ENCODE measurements at places on chromosomes 7 and 10.

GRCh38 chr10:122062831-122063674, 74.1 kb downstream of the TACC2 start:
- DNase-seq, result no peak

DNA sequence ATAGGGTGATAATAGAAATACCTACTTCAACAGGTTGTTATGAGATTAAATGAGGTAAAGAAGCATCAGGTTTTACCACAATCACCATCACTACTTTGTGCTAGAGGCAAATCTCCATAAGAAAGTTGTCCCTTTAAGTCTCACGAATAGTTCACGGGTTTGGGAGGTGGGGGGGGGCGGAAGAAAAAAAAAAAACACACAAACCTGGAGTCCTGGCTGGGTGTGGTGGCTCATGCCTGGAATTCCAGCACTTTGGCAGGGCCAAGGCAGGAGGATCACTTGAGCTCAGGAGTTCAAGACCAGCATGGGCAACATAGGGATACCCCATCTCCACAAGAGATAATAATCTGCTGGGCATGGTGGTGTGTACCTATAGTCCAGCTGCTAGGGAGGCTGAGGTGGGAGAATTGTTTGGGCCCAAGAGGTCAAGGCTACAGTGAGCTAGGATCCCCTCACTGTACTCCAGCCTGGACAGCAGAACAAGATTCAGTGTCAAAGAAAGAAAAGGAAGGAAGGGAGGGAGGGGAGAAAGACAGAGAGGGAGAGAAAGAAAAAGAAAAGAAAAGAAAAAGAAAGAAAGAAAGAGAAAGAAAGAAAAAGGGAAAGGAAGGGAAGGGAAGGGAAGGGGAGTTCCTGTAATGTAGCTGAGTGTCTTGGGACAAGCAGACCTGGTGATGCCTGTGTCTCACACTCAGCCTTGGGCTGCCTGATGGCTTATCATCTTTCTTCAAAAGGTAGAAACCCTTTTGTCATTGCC, 231.4 kb downstream of the CREB5 start:
- no peak for DNase-seq

DNA sequence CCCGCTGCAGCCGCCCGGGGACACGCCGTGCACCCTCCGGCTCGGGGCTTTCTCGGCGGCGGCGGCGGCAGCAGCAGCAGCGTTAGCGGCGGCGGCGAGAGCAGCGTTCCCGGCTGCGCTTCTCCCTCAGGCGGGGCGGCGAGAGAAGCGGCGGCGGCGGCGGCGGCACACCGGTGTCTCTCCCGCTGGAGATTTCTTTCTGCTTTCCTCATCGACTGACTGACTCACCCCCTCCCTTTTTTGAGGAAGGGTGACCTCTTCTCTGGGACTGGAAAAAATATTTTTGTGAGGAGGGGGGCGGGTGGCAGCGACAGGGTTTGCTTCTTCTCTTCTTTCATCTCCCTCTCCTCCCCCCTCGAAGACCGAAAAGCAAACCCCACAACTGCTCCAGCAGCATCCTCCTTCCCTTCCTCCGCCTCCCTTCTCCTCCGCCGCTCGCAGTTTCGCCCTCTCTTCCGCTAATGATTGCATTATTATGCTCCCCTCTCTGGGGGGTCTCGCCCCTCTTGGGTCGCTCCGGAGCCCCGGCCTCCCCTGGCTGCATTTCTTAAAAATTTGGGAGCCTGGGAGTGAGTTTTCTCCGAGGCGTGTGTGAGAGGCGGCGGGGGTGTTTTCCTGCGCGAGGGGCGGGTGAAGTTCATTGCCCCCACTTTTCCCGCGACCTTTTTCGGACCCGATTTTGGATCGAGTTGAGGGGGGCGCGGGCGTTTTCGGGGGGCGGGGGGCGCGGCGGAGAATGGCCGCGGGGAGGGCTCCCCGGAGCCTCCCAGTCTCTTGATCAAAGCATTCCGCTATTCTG, 411 bp downstream of the AUTS2 start:
- no peak for DNase-seq

DNA sequence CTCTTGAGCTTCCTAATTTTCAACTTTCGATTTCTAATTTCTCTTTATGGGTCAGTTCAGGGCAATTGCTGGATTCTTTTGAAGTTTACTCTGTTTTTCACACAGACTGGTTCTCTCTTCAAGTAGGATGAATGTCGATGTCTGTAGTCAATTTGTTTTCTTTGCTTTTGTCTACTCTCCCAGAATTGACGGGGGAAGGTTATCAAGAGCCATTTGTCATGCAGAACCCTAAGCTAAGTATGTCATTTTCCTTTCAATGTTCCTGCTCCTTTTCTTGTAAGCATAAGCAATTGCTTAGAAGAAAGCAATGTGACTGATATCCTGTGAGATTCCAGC, 53.7 kb downstream of the SLC39A12 start:
- no peak for DNase-seq

- DNase-seq, result no peak
These were observed 17.0 kb upstream of the NODAL start for GRCh38 chr10:70458329-70459060.

DNA sequence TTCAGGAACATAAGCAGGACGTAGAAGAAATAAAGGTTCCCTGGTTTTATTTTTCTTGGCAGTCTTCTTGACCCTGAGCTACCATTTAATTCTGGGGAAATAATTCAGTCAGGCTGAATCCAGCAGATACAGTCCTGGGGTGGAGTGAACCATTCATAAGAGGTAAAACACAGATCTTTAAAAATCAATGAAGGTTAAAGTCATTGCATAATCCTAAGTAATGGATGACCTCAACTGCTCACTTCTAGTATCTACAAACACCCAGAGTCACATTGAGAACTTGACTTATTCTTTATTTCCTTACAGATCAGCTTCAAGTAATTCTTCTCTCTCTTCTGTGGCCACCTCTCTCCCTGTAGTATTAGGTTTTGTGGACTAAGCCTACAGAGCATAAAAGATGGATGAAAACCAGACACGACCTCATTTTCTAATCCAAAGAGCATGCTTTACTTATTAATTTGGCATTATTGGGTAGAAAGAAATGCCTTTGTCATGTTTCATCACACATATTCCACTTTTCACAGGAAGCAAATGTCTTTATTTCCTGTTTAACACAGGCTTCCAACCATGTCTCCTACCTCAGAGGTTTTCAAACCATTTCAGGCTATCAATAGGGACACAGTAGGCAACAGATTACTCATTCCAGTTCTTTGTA, 182.3 kb upstream of the IMMP2L start:
- no peak for DNase-seq

DNA sequence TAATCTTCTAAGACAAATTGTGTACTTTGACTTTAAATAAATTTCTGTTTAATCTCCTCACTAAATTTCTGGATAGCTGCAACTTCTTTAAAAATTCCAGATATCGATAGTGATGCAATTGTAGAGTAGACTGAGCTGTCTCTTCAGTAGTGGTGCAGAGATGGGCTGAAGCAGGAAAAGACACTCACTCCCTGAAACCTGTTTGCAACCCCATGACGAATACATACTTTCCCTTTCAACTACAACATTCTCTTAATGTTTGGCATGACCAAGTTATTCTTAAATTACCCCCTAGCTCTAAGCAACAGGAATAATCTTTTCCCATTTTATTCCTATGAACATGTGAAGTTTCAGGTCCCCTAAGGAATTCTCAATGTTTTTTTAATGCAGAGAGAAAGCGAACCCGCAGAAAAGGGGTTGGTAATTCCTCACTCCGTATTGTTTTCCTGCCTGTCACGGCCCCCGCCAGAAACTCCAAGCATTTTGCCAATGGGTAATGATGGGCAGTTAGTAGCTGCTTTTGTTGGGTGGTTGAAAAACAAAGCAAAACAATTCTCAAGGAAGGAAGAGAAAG, 1.3 kb downstream of the THSD7A start:
- no peak for DNase-seq
